Kidney epithelial cell (primary cell): ENCODE measurements at places on chromosomes 3 and 15.

DNA sequence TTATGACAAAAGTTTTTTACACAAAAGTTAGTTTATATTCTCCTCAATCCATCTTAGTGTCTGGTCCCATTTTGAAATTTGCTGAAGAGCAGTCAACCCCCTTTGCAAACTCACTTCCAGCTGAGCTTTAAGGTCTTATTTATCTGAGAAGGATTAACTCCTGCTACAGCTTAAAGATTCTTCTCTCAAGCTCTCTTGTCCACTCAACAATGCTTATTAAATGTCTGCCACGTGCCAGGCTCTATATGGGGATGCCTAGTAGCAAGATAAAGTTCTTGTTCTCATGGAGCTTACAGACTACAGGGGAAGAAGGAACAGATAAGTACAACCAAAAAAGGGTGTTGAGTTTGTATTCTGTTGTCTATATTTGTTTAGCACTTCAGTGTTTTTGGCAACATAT lies 18.7 kb downstream of the TMPRSS7 start:
- no peak for DNase-seq

- no peak for DNase-seq
Measured at GRCh38 chr15:86849558-86850285, 770.1 kb downstream of the AGBL1 start.

GRCh38 chr3:10753964-10754363 lies 62.1 kb upstream of the SLC6A11 start:
- DNase-seq: no peak

- peak; percentile 50 for DNase-seq
Measured at GRCh38 chr3:153284282-153284938, 122.4 kb downstream of the RAP2B start.

- DNase-seq: no peak
Measured at GRCh38 chr3:36763850-36764703, at the start of gene DCLK3. Gene DCLK3, minus strand, starts transcription at chr3:36764553. Its CDS starts 290 bp downstream, at chr3:36764263.

- DNase-seq: no peak
Measured at GRCh38 chr3:72227486-72228070, 442.6 kb upstream of the PROK2 start.

DNA sequence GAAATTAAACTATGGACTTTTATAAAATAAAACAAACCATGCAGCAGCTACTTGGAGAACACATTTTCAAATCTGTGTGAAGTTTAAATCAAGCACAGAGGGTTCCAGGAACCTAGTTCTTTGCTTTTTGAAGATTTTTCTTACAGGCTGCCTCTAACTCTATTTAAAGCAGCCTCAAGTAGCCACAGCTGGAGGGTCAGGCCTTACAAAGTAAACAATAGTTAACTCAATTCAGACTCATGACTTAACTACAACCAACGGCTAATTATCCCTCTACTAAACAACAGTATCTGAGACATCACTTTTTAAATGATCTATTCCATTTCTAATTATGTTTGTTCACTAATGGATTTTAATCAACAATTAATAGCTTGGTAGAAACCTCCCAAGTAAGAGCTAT lies 9.8 kb downstream of the LRIG1 start:
- no peak for DNase-seq

DNA sequence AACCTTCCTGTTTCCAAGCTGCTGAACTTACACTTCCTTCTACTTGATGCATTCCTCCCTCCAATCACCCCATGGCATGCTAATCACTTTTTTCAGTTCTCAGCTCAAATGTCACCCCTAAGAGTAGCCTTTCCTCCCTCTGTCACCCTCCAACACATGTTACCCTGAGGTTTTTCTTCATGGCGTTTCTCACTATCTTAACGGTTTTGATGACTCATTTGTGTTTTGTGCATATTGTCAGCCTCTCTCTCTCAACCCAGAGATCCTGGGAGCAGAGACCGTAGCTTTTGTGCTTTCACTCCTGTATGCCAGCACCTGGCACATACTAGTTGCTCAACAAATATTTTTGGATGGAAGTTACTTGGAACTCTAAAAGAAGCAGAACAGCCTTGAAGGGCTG lies 24.5 kb downstream of the LRRC3B start:
- DNase-seq: no peak
